ENCODE measurements at places on chromosomes 2 and 18.

- DNase-seq = no peak
Observed at GRCh38 chr2:5782103-5782502, 89.9 kb downstream of the SOX11 start.

DNA sequence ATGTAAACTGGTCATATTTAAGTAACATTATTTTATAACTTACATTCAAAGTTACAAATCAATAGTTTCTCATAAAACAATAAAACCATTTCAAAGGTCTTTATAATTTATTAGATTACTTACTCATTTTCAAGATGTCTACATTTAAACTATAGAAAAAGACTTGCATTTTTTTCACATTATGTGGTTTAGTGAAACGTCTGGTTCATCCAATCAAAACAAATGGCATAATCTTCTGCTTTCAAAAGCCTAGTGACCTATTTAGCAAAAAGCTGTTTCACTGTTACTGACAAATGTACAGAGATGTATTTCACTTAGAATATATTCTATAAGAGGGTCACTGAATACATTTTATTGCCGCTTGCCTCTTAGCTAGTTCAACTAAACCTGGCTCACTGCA lies 49.3 kb upstream of the MCM6 start:
- no peak for DNase-seq

- DNase-seq = no peak
Observed at GRCh38 chr2:23695890-23696751, 230.8 kb downstream of the ATAD2B start.

DNA sequence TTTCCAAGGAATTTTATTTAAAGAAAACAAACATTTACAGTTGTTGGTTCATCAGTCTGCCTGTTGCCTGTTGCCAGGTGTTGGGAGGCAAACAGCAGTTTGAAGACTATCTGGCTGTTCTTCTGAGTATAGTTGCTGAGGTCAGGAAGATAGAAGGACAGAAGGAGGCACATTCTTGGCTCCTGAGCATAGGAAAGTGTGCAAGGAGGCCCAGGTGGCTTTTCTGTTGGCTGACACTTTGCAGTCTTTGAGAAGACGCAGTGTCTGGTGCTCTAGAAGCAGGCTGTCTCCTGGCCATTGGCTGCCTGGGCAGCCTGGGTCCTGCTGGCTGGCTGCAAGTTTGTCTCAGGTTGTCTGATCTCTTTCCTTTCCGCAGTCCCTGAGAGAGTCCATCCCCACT lies 36.4 kb downstream of the TMEM17 start:
- no peak for DNase-seq

DNA sequence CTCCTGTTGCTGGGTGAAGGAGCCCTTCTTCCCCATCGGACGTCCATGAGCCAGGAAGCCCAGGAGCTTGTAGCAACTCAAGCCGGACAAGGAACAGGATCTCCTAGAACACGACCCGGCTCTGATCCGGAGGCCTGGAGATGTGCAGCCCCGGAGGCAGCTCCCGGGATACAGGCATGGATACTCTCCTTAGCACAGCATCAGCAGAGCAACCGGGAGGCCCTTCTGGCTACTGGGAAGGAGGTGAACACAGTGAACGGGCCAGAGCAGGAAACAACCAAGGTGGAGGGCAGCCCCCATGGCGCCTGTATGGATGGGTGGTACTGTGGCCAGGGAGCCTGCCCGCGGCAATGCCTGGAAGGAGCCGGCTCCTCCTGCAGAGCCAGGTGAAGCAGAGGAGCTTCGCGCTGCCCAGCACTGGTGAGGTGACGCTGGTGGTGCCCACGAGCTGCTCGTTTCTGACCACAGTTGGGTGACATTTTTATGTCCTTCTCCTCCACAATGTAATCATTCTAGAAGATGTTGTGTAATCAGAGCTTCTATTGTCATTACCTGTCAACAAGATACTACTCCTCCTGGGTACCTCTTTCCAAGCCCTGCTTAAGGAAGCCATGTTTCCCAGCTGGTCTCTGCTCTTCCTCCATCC lies 94.3 kb downstream of the TWIST2 start:
- no peak for DNase-seq

Measured in stimulated activated CD4-positive, alpha-beta T cell treated with anti-CD3 and anti-CD28 coated beads, Interleukin-15, amount 100 ng/mL, for 48 hours (primary cell).